ENCODE measurements at places on chromosomes 2 and 18. TPM values are rescaled to one million over a fixed set of nuclear protein-coding genes. Genes with fewer than 3 reads are reported as not detected.

DNA sequence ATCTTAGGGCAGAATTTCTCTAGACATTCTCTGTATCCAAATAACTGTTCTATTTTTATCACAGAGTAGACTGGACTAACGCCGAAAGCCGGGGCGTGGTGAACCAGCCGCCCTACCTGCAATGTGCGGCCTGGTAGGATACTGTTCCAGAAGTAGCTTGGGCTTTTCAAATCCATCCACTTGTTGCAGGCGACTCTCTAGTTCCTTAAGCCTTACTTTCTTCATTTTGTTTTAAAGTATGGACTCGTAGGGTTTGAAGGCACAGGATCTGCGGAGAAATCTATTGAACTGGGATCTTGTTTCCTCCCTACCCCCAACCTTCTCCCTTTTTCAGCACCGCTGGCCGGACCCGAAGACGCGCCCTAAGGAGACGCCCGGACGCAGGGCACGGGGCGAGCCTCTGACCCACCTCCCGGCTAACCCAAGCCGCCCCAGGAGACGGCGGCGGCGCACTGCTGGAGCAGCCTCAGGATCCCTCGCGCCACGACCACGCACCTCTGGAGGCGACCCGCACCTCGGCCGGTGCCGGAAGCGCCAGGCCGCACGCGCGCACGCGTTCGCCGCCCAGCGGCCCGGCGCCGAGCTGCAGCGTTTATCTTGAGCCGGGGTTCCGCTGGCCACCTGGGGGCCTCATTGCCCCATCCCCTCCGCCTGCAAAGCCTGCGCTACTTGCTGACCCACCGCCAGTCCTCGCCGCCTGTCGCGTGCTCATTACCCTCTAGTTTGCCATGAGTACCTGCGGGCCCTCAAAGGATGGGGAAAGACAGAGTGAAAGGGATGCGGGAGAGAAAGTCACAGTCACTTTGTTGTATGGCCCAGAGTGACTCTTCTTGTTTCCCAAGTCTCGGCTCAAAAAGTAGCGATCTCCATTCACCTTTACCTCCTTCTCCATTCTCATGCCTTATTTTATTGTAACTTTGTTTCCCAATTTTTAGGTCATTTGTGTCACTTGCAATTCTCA is at the start of gene METTL5:
METTL5 (minus strand) TSS at position 533 of the 961 bp plus-strand sequence; CDS start at position 225, 308 bp downstream.
- DNase-seq: peak; percentile 69

Gene AQP12B
- not detected for polyA plus RNA-seq

DNA sequence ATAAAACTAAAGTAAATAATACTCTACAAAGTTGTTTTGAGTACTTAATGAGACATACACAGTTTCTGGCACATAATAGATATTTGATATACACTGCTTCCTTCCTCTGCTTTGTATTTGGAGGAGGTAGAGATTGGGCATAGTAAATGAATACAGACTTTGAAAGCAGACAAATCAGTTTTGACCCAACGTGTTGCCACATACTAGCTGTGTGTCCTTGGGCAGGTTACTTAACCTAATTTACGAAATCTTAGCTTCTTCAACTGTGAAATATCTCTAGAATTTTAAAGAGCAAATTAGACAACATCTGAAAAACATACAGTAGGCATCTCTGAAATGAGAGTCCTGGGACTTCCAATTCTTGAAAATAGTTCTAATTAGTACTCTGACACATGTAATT is 425.4 kb downstream of the TGIF1 start:
- DNase-seq: no peak

Gene C2orf15
- polyA plus RNA-seq: 6.8 TPM

Gene KCNG2
- not detected for polyA plus RNA-seq

Gene PSTPIP2
- 17.2 TPM for polyA plus RNA-seq

- DNase-seq: no peak
Measured at GRCh38 chr2:222747526-222748160, 76.2 kb downstream of the MOGAT1 start.

Gene GRHL1
- polyA plus RNA-seq: not detected

- no peak for DNase-seq
Measured at GRCh38 chr2:188089901-188090300, 201.8 kb upstream of the GULP1 start.

DNA sequence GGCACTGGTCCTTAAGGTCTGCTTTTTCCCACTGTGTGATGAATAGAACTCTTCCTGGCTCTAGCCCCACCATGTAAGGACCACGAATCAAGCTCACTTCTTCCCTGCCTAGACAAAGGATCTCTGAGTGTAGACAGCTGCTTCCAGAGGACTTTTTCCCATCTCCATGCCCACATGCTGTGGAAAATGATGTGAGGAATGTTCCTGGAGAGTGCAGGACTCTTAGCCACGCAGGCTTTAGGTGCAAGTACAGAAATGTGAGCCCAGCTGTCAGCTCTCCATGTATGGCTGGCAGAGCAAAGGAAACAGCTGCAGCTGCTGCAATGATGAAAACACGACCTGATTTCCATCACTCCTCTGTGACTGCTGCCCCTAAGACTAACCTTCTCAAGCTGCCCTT is 35.5 kb downstream of the NXPH2 start:
- no peak for DNase-seq

GRCh38 chr2:240797914-240798313 is 22.1 kb downstream of the KIF1A start:
- no peak for DNase-seq

- DNase-seq: no peak
Measured at GRCh38 chr2:25590921-25591505, 82.4 kb downstream of the DTNB start.

- no peak for DNase-seq
Measured at GRCh38 chr2:149076863-149077412, 38.4 kb downstream of the LYPD6B start.

DNA sequence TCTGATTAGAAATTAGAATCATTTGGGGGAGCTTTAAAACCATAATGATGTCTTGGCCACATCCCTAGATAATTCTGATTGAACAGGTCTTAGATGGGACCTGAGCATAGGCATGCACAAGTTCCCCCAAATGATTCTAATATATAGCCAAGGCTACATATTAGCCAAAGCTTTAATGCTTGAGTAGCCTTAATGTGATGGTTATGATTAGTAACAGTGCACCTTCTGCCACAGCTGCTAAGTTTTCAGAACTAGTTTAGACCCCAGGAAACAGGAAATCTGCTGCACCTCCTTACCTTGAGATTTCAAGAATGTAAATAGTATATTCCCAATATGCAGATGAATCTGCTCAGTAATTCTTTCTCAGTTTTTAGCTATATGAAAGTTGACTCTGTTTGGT is 119.8 kb downstream of the PTPN4 start:
- no peak for DNase-seq
